ENCODE measurements at places on chromosomes 5 and 9. TPM values are rescaled to one million over a fixed set of nuclear protein-coding genes. Genes with fewer than 3 reads are reported as not detected.

EDIL3 gene
- total RNA-seq = 2.3 TPM

TTC16 gene
- total RNA-seq = under 0.01 TPM

LHX6 gene
- total RNA-seq = not detected

IL9 gene
- not detected for total RNA-seq

LEAP2 gene
- total RNA-seq = 9.6 TPM

SLCO6A1 gene
- not detected for total RNA-seq

IQGAP2 gene
- 49.5 TPM for total RNA-seq

NCS1 gene
- 3.9 TPM for total RNA-seq

GABRG2 gene
- total RNA-seq = not detected

TMEM252 gene
- total RNA-seq = not detected

OR1B1 gene
- total RNA-seq = not detected

CENPH gene
- total RNA-seq = 0.33 TPM

GPX8 gene
- total RNA-seq = 0.99 TPM

LCN15 gene
- not detected for total RNA-seq

OR1Q1 gene
- total RNA-seq = not detected

TMOD1 gene
- total RNA-seq = 16.1 TPM

PRR7 gene
- 1.3 TPM for total RNA-seq

Measured in body of pancreas (tissue), 4 donors.